Heart right ventricle (tissue), 16 donors: ENCODE measurements at places on chromosomes 7 and 10. TPM values are rescaled to one million over a fixed set of nuclear protein-coding genes. Genes with fewer than 3 reads are reported as not detected.
A peak's percentile ranks its signal among the peaks of the same experiment; 100 is the strongest.

DNA sequence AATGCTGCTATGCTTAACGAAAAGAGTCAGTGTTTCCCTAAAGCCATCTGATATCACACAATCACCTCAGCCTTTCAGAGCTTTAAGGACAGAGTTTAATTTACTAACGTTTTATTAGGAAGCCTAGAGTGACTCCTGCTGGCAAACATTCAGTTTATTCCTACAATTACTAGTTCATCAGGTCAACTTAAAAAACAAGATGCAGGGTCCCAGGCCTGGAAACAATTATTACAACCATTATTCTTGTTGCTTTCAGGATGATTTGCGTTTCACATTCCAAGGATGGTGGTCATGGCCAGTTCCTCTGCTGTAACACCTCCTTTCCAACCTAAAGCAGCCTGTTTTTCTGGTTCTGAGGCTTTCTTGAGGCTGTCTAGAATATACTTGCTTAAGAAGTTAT, 1.5 kb upstream of the FAM53B start:
- DNase-seq: no peak

DNA sequence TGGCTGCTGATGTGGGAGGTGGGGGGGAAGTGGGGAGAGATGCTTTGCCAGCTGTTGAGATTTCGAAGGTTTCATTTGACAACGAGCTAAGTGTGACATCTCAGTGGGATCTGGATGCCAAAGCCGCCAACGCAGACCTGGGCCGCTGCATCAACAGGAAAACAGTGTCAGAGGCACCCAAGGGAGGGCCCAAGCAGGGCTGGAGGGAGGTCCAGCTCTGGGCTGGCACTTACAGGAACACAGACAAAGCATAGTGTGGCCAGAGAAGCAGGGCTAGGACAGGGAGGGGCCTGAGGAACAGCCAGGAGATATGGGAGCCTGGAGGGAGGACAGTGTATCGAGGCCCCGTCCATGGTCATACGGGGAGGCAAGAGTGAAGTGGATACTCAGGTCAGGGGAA, 73.1 kb downstream of the GTF2IRD1 start:
- no peak for DNase-seq

GRCh38 chr7:2473496-2474180, 2.6 kb downstream of the GRIFIN start:
- DNase-seq: no peak

- DNase-seq: no peak
Observed at GRCh38 chr10:107971411-107971810, 806.9 kb upstream of the SORCS1 start.

- peak; percentile 30 for DNase-seq
Observed at GRCh38 chr7:158166386-158167340, 421.0 kb downstream of the PTPRN2 start.

- DNase-seq: no peak
Observed at GRCh38 chr7:46545790-46546189, 624.7 kb upstream of the IGFBP3 start.

GRCh38 chr7:13042605-13043236, 355.3 kb downstream of the ARL4A start:
- DNase-seq: no peak

The BTBD16 gene
- 0.76 TPM for total RNA-seq

The AASS gene
- total RNA-seq: 48.1 TPM

The PKD2L1 gene
- not detected for total RNA-seq

The SLC16A9 gene
- 0.33 TPM for total RNA-seq

The STAG3 gene
- not detected for total RNA-seq

The BEND7 gene
- 12.3 TPM for total RNA-seq
